ENCODE measurements at places on chromosomes 3 and 15.

- DNase-seq = no peak
Observed at GRCh38 chr15:77604973-77605372, 27.7 kb downstream of the LINGO1 start.

DNA sequence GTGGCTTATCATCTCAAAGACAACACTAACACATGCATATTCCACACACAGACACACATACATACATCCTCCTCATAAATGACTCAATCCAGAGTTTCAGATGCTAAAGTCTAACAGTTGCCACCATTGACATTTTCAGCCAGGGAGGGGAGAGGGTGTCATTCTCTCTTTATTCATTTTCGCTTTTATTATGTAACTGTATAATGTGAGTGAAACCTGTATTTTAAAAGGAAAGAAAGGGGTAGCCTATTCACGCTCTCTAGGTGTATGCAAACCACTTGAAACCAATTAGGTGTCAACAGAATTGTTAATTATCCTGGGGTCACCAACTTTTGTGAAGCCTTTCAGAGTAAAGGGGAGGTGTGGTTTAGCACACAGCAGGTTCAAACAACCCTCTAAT is 1282.9 kb downstream of the ROBO2 start:
- DNase-seq = no peak

DNA sequence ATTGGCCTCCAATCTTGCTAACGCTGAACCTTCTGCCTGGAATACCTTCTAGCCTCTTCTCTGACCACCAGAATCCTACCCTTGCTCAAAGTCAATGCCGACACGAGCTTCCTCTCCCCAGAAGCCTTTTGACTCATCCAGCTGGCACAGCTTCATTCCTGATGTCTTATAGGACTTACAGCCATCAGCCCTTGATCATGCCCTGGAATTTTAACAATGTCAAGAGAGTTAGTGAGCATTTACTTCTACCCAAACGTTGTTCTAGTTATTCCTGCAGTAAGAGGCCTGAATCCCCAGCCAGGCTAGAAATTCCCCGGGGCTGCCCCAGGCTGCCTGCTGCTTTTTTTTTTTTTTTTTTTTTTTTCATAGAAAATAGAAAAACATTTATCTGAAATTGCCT is 3.9 kb downstream of the CYP1A2 start:
- DNase-seq = no peak

DNA sequence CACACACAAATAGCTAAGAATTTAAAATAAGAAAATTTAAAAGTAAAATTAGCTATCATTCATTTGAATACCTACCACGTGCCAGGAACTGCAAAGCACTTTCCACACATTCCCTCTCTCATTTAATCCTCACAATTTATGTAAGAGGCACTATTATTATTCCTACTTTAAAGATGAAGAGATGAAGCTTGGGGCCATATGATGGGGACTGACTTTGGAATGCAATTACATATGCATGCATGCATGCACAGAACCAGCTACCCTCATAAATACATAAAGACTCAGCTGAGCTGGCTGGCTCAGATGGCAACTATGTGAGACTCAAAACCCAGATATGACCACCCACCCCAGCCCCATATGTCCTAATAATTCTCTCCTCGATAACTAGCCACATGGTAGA is 31.7 kb upstream of the THUMPD3 start:
- DNase-seq = no peak

DNA sequence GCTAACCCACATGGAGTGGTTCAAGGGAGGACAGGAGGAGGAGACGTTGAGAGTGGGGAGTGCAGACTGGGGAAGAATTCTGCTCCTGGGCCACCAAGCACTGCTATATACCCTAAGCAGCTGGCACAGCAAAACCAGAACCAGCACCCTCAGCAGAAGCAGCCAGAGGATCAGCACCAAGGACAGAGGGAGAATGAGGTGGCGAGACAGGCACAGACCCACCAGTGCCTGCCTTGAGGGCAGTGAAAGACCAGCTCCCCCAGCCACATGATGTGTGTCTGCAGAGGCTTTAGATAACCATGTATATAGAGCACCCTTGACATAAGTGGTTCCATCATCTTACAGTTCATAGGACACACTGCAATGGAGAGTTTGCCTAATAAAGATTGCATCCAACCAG is 319.0 kb downstream of the GABRB3 start:
- DNase-seq = no peak

DNA sequence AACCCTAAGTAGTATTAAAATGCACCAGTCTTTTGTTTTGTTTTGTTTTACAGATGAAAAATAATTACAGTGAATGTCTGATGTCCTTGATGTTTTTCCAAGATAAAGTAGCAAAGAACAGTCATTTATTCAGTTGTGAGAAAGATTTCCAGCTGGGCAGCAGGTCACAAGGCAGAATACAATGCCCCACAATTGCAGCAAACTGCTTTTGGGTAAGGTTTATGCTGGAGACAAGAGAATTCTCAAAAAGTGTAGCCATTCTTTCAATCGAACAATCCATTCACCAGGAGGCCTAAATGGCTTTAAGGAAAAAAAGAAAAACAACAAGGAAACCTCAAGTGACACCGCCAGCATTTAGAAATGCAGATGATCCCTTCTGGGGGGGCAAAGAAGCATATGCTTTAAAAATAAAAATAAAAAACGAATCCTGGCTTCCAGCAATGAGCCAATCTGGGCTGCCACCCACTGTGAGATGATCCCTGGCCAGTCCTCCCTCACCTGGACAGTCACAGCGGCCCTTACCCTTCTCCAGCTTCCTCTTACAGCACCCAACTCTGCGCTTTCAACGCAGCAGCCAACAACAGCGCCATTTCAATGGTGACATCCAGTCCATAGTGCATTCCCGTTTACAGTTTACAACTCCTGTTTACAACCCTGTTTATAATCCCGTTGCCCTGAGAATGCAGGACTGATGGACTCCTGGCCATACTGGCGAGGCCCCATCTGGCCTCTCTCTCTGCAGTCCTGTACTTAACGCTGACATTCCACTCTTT is 25.7 kb upstream of the WNT5A start:
- DNase-seq = no peak

GRCh38 chr3:136350557-136350956 is 100.4 kb downstream of the PCCB start:
- DNase-seq = no peak

GRCh38 chr15:100705841-100706240 is 103.5 kb downstream of the ASB7 start:
- DNase-seq = no peak

DNA sequence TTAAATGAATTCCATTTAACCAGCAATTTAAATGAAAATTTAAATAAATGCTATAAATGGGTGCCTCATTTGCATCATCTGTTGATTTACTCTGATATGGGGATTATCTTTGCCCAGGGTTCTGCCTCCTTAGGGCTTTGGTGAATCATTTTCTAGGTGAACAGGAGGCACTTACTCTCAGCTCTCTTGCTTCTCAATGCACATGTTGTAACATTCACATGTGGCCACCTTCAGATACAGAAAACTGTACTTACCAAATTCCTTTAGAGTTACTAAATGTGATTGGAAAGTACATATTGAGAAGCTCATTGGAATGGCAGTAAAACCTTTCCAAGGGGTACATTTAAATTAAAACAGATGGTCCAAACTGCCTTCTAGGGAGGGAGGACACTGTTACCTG is 20.8 kb downstream of the GADL1 start:
- no peak for DNase-seq

GRCh38 chr3:110262896-110263295 is 808.7 kb upstream of the NECTIN3 start:
- DNase-seq = no peak
